Stimulated activated CD4-positive, alpha-beta T cell treated with anti-CD3 and anti-CD28 coated beads, TNF-alpha, amount 100 ng/mL, for 1 hour (primary cell): ENCODE measurements at places on chromosomes 7 and 10.

GRCh38 chr10:38054361-38054797, 39.8 kb upstream of the ZNF37A start:
- DNase-seq = no peak

DNA sequence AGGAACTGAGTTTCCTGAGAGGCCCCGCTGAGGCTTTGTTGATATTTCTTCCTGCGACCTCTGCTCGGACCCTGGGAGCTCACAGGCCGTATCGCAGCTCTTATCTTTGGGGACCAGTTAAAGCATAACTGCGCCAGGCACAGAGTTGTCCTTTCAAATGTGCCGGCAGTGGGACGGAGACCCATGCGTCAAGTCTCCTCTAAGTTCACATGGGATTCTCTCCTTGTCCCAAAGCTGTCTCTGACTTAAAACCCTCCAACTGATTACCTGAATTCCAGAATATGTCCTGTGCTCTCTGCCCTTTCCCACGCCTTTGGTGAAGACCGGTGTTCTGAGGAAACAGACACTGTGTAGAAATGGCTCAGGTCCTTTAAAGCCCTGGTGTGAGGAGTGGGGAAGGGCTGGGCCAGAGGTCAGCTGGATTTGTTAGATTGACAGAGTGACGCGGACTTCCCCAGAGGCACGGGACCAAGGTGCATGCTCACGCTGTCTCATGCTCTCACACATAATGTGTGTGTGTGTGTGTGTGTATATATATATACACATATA, 169.8 kb downstream of the EGFR start:
- DNase-seq = no peak

DNA sequence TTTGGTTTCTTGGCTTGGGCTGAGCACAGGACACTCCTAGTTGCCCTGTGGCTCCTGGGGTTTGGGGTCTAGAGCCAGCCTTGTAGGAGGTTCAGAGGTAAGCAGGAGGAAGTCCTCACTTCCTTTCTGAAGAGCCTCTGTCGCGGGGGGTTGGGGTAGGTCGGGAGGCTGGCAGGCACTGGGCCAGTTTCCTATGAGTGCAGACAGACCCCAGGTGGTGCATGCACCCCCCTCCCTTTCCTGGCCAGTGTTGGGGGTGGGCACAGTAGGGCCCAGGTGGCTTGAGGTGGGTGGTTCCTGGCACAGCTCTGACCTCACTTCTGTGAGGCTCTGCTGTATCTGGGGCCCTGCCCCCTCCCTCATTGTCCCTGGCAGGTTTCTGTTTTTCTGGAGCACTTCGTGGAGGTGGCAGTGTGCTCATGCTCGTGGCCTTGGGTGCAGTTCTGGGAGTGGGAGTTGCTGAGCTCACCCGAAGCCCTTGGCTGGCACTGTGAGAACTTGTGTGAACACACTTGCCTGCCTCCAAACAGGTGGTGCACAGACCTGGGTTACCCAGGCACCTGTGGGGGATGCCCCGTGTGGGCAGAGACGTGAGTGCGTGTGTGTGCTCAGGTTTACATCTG, 1.8 kb downstream of the PALD1 start:
- DNase-seq = no peak

GRCh38 chr7:82521906-82522445, 78.4 kb upstream of the CACNA2D1 start:
- no peak for DNase-seq

DNA sequence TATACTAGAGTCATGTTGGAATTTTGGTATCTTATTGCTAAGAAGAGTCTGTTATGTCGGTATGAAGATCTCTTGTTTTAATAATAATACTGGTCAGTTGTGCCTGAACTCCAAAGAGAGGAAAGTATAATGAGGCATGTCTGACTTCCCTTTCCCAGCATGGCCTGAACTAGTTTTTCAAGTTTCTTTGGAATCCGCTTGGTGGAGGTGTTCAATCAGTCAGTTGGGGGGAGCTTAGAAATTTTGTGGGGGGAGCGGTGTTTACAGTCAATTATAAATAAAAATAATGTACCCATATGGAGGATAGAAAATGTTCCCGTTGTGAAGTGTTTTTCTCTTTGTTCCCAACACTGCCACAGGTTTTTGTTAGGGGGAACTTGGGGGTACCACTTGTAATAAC, 1.5 kb upstream of the TRDMT1 start:
- no peak for DNase-seq
